Activated T-helper 1 cell treated with Interleukin-2 at 50 U/mL for 16 hours (primary cell): ENCODE measurements at places on chromosomes 1 and 21.
A peak's percentile ranks its signal among the peaks of the same experiment; 100 is the strongest.

DNA sequence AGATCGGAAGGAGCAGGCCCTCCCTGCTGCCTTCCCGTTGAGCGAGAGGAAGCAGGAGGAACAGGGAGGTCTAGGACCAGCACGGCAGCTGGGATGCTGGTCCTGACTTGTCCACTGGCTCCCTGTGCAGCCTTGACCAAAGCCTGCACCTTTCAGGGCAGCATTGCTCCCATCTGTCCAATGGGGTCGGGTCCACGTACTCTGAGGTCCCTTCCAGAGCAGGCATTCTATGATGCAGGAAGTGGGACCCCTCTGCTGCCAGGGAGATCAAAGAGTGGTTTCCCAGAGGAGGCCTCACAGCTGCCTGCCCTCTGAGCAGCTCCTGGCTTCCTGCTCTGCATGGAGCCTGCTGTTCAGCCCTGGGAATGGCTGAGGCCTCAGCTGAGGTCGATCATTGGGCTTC lies 21.7 kb upstream of the ZNF362 start:
- no peak for DNase-seq

GRCh38 chr1:31394584-31395193 lies 18.3 kb upstream of the SERINC2 start:
- DNase-seq = peak; percentile 53

- DNase-seq = no peak
These were observed 144.1 kb downstream of the CDC42BPA start for GRCh38 chr1:227174164-227174563.

GRCh38 chr1:172499636-172500141 lies 33.3 kb upstream of the SUCO start:
- DNase-seq = no peak

DNA sequence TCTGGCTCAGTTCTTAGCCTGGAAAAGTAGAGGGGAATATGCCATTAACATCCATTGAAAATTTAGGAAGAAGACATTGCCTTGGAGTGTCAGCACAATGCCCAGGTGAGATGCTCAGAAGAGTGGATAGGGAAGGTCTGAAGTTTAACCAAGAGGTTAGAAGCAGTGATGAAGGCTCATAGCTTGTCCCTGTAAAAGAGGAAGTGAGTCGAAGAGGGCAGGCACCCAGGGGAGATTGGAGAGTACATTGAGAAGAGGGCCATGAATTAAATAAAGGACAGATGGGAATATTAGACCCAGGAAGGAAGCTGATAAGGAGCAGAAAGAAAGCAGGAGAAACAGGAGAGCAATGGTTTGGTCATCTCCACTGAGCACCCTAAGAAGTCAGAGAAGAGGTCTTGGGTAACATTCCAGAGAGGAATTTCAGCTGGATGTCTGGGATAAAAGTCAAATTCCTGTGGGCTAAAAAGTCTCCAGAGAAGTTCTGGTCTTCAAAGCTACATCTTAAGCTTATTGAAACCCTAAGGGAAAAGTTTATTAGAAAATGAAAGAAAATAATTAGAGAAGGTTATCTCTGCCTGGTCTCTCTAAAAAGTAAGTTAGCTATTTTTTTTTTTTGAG lies 17.3 kb downstream of the C8B start:
- DNase-seq = no peak

DNA sequence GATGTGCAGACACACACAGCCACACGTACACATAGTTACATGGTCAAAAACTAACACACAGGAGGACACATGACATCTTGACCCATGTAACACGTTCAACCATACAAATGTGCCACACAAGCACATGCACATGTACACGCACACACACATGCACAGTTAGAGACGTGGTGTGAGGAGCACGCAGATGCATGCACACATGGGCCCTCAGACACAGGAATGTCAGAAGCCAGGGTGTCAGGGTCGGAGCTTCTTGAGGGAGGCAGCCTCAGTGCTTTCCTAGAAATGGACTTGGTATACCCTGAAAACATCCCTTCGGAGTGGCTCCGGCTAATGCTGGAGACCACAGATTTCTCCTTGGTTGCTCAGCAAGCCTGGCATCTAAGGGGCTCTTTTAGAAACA lies 114.3 kb downstream of the DMRTB1 start:
- DNase-seq = no peak

DNA sequence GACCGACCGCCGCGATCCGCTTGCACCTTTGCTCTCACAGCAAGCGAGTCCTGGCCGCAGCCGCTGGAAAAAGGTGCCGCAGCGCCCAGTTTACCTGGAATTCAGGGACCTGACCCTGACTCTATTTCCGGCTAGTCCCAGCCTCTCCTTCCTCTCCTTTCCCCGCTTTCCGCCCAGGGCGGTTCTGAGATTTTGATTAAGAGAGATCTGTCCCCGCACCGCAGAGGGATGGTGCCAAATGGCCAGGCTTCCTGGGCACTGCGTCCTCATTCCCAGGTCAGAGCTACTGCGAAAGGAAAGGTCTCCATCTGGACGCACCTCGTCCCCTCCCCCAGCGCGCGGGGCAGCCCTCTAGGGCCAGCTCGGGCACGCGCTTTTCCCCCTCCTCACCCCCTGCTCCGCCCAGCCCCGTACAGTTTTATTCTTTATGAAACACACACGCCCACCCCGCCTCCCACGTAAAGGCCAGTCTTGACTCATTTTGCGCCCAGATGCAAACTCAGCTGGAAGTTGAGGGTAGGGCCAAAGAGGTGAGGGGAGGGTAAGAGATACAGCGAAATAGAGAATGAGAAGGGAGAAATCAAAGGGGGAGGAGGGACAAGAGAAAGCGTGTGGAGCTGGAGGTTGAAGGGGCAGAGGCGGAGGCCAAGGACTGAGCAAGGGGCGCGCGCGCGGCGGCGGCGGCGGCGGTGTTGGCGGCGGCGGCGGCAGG lies 411.8 kb upstream of the ESRRG start:
- no peak for DNase-seq

GRCh38 chr1:18999359-18999758 lies 42.9 kb upstream of the IFFO2 start:
- no peak for DNase-seq

DNA sequence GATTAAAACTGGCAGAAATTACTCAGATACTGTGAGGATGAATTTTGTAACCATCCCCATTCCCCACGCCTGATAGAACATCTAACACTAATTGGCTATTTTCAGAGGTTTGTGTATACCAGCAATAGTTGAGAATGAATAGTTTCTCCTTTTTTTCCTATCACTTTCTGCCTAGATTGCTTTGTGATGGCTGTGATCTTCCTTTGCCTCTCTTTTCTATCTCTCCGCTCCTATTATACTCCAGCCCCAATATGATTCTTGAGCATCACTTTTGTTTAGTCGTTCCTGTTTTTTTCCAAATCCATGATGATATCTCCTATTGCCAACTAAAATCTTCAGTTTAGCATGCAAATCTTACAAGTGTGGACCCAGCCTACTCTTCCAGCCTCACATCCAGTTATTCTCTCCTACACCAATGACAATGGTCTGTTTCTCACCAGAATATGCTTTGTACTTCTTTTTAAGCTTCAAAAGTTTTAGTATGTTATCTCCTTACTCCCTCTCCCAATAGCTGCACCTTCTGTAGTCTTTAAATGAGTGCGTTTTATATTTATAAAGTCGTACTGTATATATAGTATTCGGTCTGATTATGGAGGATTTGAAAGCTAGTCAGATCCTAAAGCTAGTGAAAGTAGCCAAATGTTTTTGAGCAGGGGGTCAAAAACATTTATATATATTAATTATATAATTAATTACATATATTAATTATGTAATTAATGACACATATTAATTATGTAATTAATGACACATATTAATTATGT lies 25.2 kb downstream of the MAGI3 start:
- no peak for DNase-seq

- no peak for DNase-seq
These were observed 6.4 kb upstream of the LDLRAD1 start for GRCh38 chr1:54024358-54024757.

- no peak for DNase-seq
These were observed 99.6 kb downstream of the ODF2L start for GRCh38 chr1:86296305-86297205.

GRCh38 chr1:33394770-33395169 lies 36.1 kb downstream of the PHC2 start:
- DNase-seq = no peak

- DNase-seq = no peak
These were observed 19.4 kb downstream of the VANGL2 start for GRCh38 chr1:160419838-160420169.

GRCh38 chr21:40049931-40050290 lies 182.7 kb downstream of the PCP4 start:
- no peak for DNase-seq

DNA sequence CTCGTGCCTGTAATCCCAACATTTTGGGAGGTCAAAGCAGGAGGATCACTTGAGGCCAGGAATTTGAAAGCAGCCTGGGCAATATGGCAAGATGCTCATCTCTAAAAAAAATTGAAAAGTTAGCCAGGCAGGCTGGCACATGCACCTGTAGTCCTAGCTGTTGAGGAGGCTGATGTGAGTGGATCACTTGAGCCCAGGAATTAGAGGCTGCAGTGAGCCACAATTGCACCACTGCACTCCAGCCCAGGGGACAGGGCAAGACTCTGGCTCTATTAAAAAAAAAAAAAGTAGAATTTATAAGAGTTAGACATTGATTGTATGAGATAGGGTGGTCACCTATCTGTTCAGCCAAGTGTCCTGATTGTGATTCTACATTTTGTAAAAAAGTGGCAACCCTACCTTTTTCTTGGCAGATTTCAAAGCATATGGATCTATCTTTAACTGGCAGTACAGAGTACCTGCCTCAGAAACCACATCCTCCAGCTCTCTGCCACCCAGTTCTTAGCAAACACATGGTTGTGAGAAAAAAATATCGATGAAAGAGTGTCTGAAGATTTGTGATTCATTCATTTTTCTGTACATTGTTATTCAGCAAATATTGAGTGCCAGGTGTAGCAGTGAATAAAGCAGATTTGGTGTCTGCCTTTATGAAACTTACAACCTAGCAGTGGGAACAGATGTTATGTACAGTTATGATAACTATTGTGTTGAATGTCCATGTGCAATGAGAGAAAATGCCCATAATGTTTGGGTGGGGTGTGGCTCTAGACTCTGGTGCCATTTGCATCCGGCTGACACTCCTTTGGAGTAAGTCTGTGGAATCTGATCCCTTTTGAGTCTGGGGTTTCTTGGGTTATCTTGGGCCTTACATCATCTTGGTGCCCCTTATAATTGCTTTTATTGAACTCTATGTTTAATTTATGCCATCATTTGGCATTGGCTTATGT lies 82.5 kb downstream of the ST3GAL3 start:
- no peak for DNase-seq

GRCh38 chr1:193355178-193355577 lies 168.8 kb upstream of the B3GALT2 start:
- no peak for DNase-seq

GRCh38 chr1:154987326-154987725 lies 4.2 kb downstream of the FLAD1 start:
- DNase-seq = no peak

DNA sequence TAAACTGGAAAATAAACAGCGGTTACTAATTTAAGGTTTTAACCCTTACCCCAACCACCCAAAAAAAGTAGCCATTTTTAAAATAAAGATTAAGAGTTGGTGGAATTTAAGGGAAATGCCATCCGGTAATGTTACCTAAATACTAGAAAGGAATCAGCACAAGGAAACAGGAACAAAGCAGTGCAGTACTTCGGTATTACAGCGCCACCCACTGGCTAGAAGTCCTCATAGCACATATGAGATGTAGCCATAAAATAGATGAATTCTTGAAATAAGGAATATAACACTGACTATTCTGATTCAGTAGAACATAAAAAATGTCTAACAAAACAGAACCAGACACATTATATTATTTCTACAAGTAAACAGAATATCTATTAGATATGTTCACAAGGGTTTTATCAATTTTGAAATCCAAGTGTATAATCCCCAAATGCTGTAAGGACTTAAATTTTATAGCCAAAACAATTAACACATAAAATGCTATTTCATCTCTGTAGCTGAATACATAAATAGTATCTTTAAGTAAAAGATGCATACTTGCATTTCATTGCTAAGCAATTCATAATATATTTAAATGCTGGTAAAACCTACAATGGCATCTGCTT lies 58.8 kb downstream of the FRRS1 start:
- peak; percentile 13 for DNase-seq

DNA sequence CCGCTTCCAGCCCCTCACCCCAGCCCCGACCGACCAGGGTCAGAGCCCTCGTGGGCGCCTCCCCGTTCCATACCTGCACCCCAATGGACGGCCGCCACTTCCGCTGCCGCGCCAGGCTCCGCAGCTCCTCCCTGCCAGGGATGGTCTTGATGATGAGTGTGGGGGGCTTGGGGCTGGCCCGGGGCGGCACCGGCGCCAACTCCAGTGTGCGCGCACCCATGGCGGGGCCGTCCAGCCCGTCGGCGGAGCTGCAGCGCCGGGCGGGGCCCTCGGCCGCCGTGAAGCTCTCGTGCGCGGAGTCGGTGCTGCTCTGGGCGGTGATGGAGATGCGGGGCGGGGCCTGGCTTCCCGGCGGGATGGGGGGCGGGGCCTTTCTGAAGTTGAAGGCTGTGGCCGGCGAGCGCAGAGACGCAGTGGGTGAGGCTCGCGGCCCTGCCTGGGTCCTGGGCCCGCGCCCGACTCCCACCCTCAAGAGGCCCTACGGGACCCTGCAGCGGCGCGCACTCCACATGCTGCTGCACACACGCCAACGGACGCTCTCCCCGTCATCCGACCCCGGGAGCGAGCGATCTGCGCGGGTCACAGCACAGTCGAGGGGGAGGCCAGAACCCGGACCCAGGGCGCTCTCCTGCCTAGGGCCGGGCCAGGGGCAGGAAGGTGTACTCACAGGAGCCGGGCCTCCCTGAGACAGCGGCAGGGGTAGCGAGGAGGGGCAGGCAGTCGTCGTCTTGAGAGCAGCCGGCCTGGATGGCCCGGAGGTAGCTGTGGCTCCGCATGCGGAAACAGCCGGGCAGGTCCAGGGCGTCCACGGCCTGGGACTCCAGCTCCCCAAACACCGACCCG lies 26.1 kb upstream of the SMIM12 start:
- peak; percentile 17 for DNase-seq

DNA sequence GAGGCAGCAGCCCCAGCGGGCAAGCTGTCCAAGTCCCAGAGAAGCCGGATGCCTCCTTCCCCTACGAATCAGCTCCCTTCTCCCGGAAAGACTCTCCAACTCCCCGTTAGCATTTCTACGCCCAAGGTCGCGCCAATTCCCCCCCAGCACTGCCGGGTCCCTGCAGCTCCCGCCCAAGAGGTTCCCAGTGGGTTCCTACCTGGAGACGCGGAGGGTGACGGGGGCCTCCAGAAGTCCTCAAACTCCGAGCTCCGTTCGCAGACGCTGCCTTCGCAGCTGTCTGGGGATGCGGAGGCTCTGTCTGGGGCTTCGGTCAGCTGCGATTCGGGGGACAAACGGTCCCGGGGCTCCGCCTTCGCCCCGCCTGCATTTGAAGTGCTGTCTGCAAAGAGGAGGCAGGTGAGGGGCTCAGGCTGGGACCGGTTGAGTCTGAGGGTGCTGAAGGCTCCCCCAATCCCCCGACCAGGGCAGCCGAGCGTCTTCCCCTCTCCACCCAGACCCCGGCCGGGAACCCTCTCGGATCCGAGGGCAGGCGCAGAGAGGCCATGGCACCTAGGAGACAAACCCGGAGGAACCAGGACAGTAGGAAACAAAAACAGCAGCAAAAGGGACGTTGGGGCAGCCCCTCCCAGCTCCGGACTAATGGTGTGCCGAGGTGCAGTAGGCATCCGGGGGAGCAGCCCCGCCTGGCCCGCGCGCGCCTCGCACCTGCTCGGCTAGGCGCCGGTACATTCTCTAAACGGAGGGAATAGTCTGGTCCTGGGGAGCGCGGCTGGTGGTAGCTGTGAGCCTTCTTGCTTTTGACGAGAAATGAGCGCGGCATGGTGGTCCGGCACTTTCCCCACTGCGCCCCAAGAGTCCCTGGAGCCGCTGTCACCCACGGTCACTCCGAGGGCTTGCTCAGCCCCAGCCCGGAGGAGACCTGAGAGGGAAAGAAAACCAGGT lies 3.8 kb downstream of the GFI1 start:
- no peak for DNase-seq

- no peak for DNase-seq
These were observed 129.2 kb downstream of the RGS21 start for GRCh38 chr1:192445839-192446489.
